ENCODE measurements at places on chromosomes 7 and 10.

DNA sequence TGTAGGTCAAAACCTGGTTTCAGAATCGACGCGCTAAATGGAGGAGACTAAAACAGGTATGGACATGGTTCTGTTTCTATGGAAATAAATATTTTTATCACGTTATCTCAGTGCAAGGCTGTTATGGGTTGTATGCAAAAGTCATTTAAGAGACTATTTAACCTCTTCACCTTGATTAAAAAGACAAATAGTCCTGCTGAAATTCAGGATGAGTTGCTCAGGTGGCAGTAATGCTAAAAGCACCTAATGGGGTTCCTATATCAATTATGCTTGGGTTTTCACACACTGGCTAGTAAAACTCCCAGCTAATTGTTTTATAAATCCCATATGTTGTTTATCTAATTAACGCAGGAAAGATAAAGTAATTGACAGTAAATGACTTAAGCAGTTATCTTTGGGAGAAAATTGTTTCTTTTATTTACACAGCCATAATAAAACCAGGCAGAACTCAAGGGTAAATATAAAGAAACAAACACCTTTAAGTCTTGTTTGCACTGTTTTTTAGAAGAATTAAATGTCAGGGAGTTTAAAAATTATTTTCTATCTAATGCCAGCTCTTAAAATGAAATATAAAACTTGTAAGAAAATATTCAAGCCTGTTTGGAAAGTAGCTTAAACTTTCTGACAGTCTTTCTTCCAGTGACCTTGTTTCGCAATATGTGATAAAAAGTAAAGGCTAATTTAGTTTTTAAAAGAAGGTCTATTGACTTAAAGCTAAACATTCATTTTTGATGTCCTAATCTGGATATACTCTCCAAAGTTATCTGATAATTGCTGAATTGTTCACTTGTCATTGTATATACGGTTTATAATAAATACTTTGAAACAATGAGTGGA, 3.2 kb downstream of the HHEX start:
- no peak for DNase-seq

DNA sequence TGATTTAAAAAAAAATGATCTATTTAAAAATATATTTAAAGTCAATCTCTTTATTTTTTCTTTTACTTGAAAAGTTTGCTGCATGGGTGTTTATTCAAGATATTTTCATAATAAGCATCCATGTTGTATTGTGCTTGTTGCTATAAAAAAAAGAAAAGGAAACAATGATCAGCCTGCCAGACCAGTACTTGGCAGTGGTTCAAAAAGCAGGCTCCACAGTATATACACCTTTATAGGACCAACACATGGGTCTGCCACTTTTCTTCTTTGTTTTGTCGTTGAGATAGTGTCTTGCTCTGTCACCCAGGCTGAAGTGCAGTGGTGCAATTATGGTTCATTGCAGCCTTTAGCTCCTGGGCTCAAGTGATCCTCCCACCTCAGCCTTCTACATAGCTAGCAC, 228.0 kb downstream of the TWIST1 start:
- no peak for DNase-seq

DNA sequence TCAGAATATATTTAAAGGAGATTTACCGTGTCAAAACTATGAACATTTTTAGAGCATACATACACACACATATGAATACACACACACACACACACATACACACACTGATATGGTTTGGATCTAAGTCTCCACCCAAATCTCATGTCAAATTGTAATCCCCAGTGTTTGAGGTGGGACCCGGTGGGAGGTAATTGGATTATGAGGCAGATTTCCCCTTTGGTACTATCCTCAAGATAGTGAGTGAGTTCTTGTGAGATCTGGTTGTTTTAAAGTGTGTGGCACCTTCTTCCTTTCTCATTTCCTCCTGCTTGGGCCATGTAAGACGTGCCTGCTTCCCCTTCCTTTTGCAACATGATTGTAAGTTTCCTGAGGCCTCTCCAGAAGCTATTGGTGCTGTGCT, 515.0 kb upstream of the ZMIZ1 start:
- DNase-seq: no peak

- DNase-seq: no peak
Measured at GRCh38 chr7:108578937-108579336, 9.3 kb downstream of the DNAJB9 start.

GRCh38 chr10:48634198-48634983, 29.5 kb upstream of the ARHGAP22 start:
- no peak for DNase-seq

- no peak for DNase-seq
Measured at GRCh38 chr7:112122144-112122543, 84.1 kb downstream of the DOCK4 start.

GRCh38 chr10:30538086-30538485, 91.5 kb downstream of the LYZL2 start:
- DNase-seq: no peak

- DNase-seq: no peak
Measured at GRCh38 chr10:90842725-90843124, 15.1 kb downstream of the HTR7 start.

DNA sequence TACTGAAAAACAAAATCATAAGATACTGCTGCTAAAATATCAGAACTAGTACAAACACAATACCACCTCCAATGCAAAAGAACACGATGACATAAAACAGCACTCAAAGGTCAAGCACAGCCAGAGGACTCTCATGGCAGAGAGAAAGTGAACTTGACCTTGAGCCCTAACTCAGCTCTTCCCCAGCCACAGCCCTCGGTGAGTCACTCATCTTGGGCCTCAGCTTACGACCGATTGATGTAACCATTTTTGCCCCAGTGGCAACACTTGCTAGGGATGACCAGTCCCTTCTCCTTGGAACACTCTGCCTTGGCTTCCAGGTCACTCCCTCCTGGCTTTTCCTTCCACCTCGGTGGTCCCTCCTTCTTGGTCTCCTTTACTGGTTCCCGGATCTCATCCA, 77.8 kb downstream of the JAZF1 start:
- DNase-seq: no peak

DNA sequence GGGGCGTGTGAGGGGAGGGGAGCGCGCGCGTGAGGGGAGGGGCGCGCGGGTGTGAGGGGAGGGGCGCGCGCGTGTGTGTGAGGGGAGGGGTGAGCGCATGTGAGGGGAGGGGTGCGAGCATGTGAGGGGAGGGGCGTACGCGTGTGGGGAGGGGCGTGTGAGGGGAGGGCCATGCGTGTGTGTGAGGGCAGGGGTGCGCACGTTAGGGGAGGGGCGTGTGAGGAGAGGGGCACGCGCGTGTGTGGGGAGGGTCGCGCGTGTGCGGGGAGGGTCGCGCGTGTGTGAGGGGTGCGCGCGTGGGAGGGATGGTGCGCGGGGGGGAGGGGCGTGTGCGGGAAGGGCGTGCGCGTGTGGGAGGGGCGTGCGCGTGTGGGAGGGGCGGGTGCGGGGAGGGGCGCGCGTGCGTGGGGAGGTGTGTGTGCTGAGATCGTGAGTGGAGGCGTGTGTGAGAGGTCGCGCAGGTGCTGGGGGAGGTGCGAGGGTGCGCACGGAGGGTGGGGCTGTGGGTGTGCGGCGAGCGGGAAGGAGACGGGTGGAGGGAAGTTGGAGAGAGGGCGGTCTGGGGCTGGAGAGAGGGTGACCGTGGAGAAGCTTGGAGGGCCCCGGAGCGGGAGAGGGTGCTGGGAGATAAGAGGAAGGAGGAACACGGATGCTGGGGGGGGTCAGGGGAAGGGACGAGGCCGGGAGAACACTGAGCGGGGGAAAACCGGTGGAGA, 19.7 kb downstream of the MXI1 start:
- peak; percentile 80 for DNase-seq

GRCh38 chr10:117137031-117137910, 799 bp downstream of the VAX1 start:
- DNase-seq: no peak

DNA sequence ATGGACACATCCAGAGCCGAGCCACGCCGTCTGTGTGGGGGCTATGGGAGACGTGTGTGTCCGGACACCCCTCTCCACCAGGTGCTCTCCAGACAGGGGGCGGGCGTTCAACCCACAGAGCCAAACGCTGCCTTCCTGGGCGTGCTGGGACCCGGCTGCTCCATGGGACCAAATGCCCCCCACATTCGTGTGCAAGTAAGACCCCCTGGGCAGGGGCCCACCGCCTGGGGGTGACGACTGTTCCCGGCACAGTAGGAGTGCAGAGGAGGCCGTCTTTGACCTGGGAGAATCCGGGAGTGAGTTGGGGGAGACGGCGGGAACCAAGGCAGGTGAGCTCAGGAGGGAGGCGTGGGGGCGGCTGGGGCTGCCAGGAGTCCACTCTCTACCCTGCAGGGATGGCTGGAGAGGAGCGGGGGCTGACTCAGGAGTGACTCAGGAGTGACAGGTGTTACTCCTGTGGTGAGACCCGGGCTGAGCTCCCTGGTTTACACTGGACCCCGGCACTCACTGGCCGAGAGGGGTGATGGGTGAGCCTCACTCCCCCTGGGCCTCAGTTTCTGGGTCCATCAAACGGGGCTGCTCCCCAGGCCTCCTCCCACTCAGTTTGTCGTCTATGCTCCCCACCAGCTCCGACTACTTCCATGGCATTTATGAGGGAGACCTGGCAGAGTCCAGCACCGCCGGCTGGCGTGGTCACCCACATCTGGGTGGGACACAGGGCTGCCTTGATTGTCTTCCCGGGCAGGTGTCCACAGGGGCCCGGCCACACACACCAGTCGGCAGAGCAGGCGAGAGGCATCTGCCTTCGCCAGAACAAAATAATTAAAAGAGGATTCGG, 95.0 kb downstream of the MICALL2 start:
- DNase-seq: no peak

- no peak for DNase-seq
Measured at GRCh38 chr7:112571852-112572607, 91.2 kb downstream of the LSMEM1 start.

DNA sequence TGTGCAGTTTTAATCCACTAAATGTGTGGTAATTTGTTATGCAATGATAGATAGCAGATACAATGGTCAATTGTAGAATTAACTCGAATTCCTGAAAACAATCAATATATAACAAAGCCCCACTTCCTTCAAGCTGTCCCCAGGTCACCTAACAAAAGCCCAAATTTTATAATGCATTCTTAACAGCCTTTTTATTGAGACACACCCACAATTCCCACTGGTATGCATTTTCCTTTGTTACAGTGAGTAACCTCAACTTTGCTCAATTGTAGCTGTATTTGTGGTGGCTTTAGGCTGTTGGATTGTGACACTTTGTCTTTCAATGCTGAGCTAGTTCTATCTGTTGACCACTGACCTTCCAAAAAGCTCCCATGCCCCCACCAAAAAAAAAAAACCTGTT, 279.8 kb upstream of the CACNA2D1 start:
- no peak for DNase-seq

DNA sequence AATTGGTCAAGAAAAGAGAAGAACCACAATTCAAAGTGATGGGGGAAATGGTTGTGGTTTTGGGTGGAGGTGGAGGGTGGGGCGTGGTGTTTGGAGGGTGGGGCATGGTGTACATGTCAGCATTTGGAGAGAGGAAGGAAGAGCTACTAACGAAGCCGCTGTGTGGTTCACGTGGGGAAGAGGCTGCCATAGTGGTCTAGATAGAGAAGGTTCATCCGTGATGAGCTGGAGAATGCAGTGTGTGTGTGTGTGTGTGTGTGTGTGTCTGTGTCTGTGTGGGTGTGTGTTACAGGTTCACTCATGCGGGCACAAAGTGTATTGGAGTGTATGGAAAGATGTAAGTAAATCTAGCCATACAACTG, 6.1 kb upstream of the VCL start:
- peak; percentile 56 for DNase-seq

DNA sequence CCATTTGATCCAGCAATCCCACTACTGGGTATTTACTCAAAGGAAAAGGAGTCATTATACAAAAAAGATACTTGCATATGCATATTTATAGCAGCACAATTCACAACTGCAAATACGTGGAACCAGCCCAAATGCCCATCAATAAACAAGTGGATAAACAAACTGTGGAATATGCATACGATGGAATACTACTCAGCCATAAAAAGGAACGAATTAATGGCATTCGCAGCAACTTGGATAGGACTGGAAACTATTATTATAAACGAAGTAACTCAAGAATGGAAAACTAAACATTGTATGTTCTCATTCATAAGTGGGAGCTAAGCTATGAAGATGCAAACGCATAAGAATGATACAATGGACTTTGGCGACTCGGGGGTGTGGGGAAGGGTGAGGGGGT, 108.6 kb downstream of the MICU1 start:
- DNase-seq: no peak

GRCh38 chr10:131677671-131678070, 223.1 kb upstream of the PPP2R2D start:
- DNase-seq: no peak

- no peak for DNase-seq
Measured at GRCh38 chr7:36635091-36635490, 89.2 kb downstream of the AOAH start.
